ENCODE measurements at places on chromosomes 7 and 10.

- DNase-seq = no peak
Observed at GRCh38 chr10:91162050-91162494, 58.4 kb upstream of the PCGF5 start.

- no peak for DNase-seq
Observed at GRCh38 chr10:80412486-80412885, 4.1 kb downstream of the PRXL2A start.

- no peak for DNase-seq
Observed at GRCh38 chr7:34425194-34425593, 232.8 kb upstream of the NPSR1 start.

GRCh38 chr7:110877016-110877415, 213.9 kb upstream of the LRRN3 start:
- DNase-seq = no peak

GRCh38 chr7:141158561-141158960, 84.7 kb downstream of the TMEM178B start:
- no peak for DNase-seq

GRCh38 chr10:59844436-59844835, 61.9 kb downstream of the CCDC6 start:
- DNase-seq = no peak

DNA sequence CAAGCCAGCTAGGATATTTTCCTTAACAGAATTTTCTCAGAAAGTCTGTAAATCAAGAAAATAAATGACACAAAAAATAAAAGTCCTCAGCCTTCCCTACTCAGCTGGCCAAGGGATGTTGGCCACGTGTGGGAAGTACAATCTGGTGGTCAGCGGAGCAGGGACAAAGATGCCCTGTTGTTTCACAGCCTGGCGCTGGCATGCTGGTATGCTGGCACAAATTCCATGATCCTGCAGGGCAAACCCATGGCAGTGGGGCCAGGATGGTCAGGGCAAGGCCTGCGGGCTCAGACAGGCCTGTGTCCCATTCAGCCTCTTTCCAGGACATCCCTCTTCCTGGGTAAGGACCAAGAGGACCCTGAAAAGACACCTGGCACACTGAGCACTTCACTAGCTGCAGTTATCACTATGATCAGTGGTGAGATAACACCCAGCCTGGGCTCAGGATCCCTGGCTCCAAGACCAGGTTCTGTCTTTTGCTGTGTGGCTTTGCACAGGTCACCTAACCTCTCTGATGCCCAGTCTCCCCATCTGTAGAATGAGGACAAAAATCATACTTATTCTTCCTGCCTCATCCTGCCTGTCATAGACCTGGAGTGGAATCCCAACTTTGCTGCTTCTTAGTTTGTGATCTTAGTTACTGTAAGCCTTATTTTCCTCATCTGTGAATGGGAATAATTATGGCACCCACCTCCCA, 10.8 kb upstream of the HSPA12A start:
- no peak for DNase-seq

DNA sequence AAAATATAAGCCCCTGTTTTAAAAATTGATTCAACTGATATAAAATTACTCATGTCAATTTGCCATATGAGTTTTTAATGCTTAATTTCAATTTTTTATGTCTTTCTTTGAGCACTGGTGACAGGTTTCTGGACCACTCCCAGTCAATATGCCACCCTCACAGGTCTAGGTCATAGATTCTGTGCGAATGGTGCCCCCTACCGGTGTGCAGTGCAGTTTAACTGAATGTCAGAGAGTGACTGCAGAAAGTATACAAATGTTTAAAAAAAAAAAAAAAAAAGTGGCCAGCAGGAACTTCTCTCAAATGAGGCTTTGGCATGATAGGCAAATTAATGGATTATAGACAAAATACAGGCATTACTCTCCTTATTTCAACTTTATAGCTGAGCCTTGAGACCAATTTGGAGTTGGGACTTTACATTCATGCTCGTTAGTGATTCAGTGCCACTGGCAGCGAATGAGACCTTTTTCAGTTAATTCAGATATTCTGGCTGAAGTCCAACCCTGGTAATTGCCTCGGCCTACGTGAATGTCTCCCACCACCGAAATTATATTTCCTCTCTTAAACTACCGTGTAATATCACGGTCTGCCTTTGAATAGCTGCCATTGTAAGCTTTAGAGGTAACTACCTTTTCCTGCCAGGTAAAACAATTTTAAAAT, 427.6 kb downstream of the PHTF2 start:
- DNase-seq = peak; percentile 6

DNA sequence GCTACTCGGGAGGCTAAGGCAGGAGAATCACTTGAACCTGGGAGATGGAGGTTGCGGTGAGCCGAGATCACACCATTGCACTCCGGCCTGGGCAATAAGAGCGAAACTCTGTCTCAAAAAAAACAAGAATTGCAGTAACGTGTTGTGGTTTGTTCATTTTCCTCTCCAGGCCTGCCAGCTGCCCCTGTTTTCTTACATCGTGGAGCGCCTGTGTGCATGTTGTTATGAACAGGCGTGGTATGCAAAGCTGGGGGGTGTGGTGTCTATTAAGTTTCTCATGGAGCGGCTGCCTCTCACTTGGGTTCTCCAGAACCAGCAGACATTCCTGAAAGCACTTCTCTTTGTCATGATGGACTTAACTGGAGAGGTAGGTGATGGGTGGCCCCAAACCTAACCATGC, 52.1 kb downstream of the TRRAP start:
- DNase-seq = no peak

GRCh38 chr7:77685233-77685632, 11.0 kb upstream of the RSBN1L start:
- DNase-seq = no peak

DNA sequence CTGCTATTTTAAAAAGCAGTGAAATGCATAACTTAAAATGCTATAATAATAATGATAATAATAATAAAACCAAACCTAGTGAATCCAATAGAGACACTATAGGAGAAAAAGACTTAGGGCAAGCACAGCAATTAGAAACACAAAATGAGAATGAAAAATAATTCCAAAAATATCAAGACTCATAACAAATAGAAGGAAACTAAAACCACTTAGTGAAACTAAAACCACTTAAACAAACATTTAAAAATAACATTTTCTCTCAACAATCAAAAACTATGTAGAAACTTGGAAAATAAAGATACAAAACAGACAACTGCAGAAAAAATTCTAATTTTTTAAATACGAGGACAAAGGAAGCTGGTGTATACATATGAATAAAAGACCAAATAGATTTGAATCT, 655.2 kb upstream of the NRG3 start:
- no peak for DNase-seq

DNA sequence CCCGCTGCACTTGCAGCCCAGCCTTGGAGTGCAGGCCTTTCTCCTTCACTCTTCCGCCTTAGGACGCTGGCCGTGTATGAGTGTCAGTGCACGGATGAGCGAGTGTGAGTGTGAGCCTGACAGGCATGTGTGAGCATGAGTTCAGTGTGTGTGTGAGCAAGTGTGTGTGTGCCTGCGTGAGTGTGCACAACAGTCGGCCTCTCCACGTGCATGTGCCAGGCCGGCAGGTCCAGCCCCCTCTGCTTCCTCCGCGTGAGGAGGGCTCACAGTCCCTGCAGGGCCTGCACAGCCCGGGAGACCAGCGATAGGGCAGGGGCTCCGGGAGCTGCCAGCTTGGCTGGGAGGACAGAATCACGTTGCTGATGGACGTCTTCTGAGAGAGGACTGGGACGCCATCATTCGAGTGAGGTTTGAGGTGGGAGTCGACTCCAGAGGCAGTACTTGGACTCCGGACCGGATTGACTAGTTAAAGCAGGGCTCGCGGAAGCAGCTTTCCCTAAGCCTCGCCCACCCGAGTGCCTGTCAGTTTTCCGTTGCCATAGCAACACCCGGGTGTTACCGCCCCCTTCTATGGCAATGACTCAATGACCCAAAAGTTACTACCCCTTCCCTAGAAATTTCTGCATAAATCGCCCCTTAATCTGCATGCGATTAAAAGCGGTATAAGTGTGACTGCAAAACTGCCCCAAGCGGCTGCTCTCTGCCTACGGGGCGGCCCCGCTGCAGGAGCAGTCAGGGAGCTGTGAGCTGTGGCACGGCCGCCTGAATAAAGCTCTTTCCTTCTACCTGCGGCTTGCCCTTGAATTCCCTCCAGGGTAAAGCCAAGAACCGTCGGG, 19.6 kb upstream of the CFAP46 start:
- peak; percentile 55 for DNase-seq

DNA sequence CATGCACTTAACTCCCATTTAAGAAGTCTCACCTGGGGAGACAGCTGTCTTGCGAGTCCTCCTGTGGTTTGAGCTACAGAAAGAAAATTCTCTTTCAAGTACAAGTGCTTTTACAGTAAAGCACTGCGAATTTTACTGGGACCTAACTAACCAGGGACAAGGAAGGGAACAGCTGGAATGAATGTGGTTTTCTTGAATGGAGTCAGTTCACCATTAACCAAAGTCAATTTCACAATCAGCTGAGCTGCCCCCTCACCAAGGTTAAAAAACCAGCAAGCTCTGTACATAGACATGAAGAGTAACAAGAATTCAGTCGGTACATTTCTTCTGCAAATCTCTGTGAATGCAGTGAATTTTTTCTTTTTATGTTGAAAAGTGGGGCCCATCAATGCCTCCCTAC, 56.3 kb downstream of the GFRA1 start:
- DNase-seq = no peak

- no peak for DNase-seq
Observed at GRCh38 chr10:130074639-130075038, 36.0 kb downstream of the C10orf143 start.

- DNase-seq = no peak
Observed at GRCh38 chr7:77420986-77421672, 5.0 kb upstream of the GSAP start.

DNA sequence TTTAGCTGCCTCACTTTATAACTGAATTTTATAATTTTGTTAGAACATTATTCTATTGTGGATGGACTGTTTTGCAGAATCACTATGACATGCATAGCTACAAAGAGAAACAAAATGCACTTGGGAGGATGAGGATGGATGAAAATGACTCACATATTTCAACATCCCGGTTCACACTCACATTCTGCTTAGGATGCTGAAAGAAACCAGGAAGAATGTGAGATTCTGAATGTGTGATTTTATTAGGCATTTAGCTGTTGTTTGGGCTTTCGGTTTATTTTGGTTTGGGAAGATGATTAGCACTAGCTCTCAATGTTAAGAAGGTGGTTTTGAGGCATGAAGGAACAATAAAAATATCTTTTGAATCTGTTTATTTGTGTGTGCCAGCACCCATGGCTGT, 235.5 kb downstream of the SEMA3E start:
- no peak for DNase-seq

- DNase-seq = no peak
Observed at GRCh38 chr7:8594115-8594514, 160.7 kb downstream of the NXPH1 start.

DNA sequence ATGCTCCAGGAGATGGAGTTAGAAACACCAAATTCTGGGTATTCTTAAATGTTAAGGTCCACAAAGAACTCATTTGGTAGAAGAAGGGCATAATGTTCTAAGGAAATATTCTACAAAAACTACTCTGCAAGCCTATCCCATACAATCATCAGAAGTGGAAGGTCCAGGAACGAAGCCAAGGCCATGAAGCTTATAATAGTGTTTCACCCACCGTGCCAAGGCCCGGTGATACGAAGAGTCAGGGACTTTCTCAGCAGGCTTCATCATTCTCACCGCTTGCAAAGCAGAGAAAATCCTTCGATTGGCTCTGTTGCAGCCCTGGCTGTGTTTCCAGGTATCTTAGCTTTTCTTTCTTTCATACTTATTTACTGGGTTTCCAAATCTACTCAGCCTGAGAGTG, 351.9 kb upstream of the CELF2 start:
- no peak for DNase-seq

GRCh38 chr7:109836016-109836415, 1254.9 kb upstream of the LRRN3 start:
- no peak for DNase-seq

GRCh38 chr7:29511337-29511736, 52.3 kb upstream of the PRR15 start:
- no peak for DNase-seq

- no peak for DNase-seq
Observed at GRCh38 chr10:48482207-48482606, 122.7 kb downstream of the ARHGAP22 start.

DNA sequence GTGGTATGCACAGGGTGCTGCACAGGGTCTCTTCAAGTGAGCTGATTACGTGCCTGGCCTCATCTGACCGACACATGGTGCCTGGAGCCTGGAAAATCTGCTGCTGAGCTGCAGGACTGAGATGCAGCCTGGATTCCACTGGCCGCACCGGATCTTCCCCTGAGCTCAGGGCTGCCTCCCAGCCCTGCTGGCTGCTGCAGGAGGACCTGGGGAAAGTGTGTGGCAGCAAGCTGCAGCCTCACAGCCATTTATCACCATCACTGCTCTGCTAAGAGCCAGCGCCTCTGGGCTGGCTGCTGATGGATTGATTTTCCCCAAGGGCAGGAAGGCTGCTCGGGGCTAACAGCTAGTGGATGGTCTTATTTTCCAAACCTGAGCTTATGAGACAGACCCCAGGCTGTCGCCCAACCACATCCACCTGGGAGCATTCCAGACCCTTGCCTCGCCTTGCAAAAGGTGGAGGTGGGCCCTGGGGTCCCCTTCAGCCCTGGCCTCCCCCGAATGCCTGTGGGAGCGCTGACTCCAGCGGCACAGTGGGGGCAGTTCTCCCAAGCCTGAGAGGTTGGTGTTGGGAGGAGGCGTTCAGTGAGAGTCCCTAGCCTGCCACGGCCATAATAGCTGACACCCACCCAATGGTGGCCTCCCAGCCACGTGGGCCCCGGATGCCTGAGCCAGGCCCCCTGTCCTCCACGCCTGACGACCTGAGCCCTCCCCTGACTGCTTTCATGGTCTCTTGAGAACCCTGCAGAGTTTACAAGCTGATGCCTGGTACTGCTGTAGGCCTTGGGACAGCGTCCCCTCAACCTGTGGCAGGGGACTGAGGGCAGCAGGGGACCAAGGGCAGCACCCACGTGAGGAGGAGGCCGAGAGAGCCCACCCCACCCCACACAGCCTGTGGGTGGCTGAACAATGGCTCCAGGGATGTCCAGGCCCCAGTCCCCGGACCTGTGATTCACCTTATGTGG, 38.2 kb downstream of the STK32C start:
- no peak for DNase-seq

GRCh38 chr7:44622342-44623151, 16.1 kb downstream of the OGDH start:
- DNase-seq = no peak

DNA sequence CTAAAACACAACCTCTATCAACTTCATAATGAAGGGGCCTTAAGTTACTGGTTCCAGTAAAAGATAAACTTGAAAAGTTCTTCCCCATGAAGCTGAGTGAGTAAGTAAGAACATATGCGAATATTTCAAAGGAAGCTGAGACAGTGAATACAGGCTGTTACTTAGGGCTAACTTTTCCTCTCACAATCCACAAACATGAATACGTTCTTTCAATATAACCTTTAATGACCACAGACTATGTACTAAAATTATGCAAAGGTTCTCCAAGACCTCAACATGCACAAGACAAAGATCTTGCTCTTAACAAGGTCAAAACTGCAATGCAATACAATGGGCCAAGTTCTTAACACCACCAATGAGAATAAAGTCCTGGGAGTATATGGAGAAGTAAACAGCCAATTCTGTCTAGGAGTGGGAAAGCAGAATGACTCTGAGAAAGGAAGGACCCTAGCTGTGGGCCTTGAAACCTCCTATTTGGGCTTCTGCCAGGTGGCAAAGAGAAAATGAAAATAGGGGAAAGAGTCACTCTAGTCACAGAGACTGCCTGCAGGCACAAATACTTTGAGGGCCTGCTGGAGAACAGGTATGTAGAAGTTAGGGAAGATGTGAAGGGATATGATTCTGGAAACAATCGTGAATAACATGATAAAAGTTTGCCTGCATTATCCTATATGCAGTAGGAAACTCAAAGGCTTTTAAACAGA, 43.7 kb downstream of the OSBPL3 start:
- DNase-seq = no peak

All from stimulated activated CD4-positive, alpha-beta T cell treated with anti-CD3 and anti-CD28 coated beads, Interleukin-1b, Interleukin-23, amount 100 ng/mL, for 24 hours (primary cell).